ENCODE measurements at places on chromosomes 5 and 9. TPM values are rescaled to one million over a fixed set of nuclear protein-coding genes. Genes with fewer than 3 reads are reported as not detected.

Gene FAM78A
- total RNA-seq = 0.17 TPM

DNA sequence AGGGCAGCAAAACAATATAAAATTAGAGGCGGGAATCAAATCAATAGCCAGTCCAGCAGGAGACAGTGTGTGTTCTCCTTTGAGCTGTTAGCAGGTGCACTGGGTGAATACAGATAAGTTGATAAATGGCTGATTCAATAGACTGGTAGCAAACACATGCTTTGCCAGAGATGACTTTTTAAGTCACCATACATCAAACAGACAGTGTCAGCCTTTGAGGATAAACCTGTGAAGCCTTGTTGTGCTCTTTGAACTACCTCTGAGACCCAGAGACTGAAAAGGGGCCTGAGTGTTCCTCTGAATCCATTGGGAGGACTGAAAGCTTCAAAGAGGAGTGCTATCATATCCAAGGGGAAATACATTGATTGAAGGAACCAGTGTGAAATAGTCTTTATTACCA, 301.9 kb downstream of the RASEF start:
- DNase-seq = no peak

GRCh38 chr9:70921136-70921535, 200.3 kb downstream of the TRPM3 start:
- DNase-seq = peak; percentile 58

GRCh38 chr5:108743319-108743718, 4.4 kb upstream of the FER start:
- DNase-seq = peak; percentile 58

GRCh38 chr9:78210841-78211301, 25.0 kb upstream of the CEP78 start:
- DNase-seq = no peak

Data from renal cortical epithelial cell (primary cell).